Caki2 (cell line): ENCODE measurements at places on chromosomes 2 and 18.

DNA sequence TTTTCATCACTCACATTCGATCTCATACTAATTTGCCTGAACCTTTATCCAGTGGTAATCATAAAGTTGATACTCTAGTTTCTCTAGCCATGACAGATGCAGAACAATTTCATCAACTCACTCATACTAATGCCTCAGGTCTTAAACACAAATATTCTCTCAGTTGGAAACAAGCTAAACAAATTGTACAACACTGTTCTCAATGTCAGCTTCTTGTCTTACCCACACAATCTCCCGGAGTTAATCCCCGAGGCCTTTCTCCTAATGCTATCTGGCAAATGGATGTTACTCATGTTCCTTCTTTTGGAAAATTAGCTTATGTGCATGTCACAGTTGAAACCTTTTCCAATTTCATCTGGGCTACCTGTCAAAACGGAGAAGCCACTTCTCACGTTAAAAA, 11.5 kb upstream of the CNOT11 start:
- DNase-seq, result no peak

GRCh38 chr2:69549421-69549820, 94.1 kb downstream of the AAK1 start:
- DNase-seq, result no peak

GRCh38 chr2:40041422-40042382, 262.6 kb upstream of the THUMPD2 start:
- DNase-seq, result no peak

DNA sequence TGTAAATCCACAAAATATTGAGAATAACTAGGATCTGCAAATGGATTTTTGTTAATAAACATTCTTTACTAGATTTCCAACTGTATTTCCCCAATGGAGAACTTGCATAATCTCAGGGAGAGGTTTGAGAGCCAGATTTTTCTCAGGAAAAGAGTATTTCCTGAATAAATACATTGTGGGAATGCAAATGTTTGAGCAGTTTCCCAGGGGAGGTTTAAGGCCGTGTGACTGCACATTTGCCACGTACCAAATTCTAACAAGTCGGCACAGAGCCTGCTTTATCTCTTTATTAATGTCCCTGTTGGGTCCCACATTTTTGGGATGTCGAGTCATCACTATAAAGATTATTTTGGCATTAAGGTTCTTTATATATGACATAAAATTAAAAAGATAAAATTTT, 27.0 kb downstream of the TFPI start:
- no peak for DNase-seq

DNA sequence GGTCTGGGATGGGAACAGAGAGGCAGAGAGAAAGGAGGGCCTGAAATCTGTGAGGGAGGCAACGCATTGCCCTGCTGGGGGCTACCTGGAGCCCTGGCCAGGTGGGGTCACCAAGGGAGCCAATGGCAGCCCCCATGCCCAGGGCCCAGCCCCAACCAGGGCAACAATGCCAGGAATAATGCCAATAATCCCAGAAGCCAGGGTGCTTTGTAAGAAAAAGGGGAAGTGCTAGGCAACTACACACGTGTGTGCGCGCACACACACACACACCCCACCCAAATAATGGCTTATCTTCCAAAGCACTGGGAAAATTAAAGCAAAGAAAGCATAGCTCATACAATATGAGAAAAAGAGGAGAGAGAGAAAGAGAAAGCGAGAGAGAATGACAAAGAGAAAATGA, 7.0 kb upstream of the CLEC4F start:
- DNase-seq, result no peak

DNA sequence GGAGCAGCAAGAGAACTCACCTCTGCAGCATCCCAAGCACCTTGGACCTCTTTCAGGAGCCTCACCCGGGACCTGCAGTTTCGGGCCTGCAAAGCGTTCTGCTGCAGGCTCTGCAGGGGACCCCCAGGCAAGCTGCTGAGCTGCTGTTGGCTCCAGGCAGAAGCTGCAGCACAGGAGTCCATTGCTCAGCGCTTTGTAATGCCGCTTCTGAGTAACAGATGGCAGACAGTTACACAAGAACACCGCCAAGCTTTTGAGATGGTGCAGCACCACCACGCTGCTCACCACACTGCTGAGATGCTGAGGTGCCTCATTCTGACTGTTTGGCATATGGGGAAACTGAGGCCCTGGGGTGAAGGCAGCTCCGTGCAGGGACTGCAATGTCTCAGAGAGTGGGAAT, 1.9 kb upstream of the GALNT14 start:
- DNase-seq, result no peak

DNA sequence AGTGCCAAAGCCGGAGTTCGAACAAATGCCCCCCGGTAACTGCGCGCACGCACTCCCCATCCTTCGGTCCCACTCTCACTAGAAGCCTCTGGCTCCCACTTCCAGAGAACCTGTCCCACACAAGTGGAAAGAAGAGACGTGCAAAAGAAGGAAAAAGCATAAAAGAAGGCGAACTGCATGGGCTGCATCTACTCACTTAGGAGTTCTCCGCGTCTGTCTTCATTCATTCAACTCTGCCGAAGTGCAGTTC, 312 bp downstream of the NR4A2 start:
- no peak for DNase-seq

- no peak for DNase-seq
Measured at GRCh38 chr2:127591221-127591923, 54.6 kb upstream of the GPR17 start.

DNA sequence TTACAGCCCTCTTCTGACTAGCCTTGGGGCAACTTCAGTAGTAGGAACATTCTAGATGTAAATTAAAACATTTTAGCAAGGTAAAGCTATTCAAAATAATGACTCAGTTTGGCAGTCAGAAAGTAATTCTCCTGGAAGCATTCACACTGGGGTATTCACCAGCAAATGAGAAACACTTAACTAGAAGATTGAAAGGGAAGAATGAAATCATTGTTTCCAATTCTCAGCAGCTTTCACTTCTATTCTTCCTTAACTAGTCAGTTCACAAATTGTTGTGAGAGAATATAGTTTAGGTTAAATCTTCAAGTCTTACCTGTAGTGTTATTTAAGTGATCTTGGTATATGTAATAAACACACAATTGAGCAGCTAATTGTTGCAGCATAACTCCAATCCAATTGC, 1135.6 kb upstream of the FAM98A start:
- no peak for DNase-seq

DNA sequence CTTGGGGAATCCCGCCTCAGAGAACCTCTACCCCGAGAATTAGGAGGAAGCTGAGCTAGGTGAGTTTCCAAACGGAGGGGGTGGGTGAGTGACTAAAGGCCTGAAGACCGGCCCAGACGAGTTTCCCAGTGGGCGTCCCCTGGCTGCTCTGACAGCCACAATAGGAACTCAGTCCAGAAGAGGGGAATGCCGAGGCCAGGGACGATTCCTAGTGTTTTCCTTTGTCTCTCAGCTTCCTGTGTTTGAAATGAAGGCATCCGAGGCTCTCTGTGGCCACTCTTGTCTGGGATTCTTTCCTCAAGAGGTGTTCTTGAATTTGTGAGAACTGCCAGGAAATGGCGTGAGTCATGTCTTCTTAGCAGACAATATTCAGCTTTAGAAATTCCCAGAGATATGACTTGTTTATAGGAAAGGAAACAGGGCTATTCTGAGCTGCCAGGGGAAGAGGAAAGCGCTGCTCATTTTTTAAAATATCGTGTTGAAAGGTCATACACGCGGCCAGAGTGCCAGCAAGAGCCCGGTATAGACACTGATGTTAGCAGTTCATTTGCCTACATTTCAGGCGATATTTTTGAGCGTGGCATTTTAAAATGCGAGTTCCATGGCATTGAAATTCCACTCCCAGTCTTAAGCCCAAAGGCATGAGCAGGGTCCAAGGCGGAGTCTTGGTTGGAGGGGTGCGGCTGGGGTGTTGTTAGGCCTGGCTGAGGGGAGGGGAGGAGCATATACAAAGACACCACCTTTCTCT, 169.1 kb upstream of the KLF7 start:
- peak; percentile 54 for DNase-seq

DNA sequence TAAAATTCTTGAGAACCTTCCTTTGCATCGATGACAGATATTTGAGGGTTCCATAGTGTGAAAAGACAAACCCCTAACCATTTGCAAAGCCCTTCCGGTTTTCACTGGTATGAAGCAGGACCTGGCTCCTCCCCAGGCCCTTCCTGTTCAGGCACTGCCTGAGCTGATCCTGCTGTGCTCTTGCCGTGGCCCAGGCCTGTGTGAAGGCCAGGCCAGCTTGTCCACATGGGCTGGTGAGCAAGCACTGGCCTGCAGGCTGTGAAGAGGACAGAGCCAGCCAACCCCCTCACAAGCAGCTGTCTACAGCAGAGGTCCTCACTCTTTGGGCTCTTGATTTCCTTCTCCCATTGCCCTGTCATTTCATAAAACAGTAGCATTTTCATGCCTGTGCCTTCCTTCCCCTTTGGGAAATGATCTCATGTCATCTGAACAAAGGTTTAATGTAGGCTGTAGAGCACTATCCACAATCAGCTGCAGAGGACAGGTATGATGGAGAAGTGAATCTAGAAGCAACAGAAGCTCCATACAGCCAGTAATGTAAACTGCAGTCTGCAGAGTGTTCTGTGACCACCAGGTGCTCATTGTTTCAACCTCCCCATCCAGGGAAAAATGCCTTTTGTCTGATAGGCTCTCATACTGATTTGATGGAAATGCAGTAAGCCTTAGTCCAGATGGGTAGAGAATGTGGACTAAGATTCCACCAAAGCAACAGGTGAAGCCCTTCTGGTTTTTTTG, 19.8 kb downstream of the MPHOSPH10 start:
- DNase-seq, result no peak

- DNase-seq, result no peak
Measured at GRCh38 chr2:127406454-127406853, 11.8 kb upstream of the PROC start.

GRCh38 chr2:43708891-43709290, 32.7 kb upstream of the C1GALT1C1L start:
- DNase-seq, result no peak

- no peak for DNase-seq
Measured at GRCh38 chr2:68857855-68858456, 13.2 kb downstream of the BMP10 start.

- DNase-seq, result no peak
Measured at GRCh38 chr18:51039138-51040112, 9.4 kb downstream of the SMAD4 start.

DNA sequence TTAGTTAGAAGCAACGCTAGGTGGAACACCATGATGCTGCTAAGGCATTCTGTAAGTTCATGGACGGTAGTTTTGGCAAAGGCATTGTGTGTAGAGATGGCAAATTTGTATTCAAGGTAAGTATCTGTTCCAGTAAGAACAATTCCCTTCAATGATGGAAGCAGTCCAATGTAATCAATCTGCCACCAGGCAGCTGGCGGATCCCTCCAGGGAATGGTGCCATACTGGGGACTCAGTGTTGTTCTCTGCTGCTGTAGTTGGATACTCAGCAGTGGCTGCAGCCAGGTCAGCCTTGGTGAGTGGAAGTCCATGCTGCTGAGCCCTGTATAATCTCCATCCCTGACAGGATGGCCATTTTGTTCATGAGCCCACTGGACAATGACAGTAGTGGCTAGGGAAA, 62.8 kb downstream of the ARL6IP6 start:
- no peak for DNase-seq

DNA sequence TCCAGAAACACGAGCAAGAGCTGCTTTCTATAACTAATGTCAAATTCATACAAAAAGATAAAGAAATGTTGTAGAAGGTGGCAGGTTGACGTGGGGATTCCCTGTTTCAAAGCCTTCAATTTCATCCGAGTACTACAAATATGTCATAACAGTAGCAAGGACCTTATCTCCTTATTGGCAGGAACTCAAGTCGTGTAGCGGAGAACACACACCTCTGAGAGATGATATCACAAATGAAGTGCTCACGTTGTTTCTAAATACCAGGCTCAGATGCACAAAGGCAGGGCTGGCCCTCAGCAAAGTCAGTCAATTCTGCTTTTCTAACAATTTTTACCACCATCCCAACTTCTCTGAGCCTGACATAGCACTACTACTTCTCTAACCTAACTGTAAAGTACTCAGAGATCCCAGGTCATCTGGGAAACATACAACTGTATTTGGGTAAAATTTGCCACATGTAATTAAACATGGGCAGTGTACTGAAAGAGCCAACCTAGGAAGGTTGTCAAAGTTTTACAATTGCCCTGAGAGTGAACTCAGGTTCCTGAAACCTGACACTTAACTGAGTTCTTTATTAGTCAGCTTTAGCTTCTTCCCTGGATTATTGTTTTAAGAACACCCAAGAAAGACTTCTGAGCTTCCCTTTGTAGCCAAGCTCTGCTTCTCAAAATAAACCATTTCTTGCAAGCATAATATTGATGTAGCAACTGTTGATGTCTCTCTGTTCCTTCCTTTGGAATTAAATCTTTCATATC, 813.7 kb upstream of the ACVR2A start:
- DNase-seq, result peak; percentile 84

DNA sequence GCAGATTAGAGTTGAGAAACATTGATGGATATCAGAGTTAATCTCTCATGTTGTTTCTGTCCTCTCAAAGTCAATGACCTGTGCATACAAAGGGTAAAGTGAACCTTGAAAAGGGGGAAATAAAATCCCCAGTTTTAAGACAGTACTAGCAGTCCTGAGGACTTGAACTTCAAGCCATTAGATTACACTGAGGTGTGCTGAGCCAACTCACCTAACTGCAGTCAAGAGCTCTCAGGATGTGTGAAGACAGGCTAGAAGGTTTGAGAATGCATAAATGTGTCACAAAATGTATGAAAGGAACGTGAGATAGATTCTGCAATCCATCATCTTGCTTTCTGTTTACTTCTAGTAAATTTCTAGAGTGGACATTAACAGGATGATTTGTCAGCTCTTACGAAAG, 35.5 kb downstream of the DOCK10 start:
- DNase-seq, result no peak

GRCh38 chr2:17805717-17806363, 10.4 kb upstream of the MSGN1 start:
- DNase-seq, result no peak

GRCh38 chr2:205827809-205828365, 145.6 kb downstream of the NRP2 start:
- DNase-seq, result no peak

GRCh38 chr18:34258176-34258575, 33.5 kb upstream of the NOL4 start:
- no peak for DNase-seq

- DNase-seq, result no peak
Measured at GRCh38 chr2:39275016-39275415, 31.2 kb upstream of the CDKL4 start.

- no peak for DNase-seq
Measured at GRCh38 chr2:236338495-236339184, 74.4 kb upstream of the ASB18 start.
